ENCODE measurements at places on chromosomes 7 and 10. TPM values are rescaled to one million over a fixed set of nuclear protein-coding genes. Genes with fewer than 3 reads are reported as not detected.

DNA sequence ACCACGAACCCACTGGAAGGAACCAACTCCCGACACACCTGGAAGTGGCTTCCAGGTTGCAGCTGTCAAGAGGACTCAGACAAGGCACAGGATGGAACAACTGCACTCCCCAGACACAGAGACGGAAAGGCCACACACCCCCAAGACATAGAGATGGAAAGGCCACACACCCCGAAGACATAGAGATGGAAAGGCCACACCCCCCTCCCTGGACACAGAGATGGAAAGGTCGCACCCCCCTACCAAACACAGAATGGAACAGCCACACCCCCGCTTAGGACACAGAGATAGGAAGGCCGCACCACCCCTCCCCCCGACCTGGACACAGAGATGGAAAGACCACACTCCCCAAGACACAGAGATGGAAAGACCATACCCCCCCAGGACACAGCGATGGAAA lies 7.6 kb downstream of the ZNF511 start:
- H3K4me1 ChIP-seq = no peaks in the 10 kb centered on the region
- no peaks in the 10 kb centered on the region for H3K27me3 ChIP-seq
- peaks cover 7% of the 10 kb centered on the region for H3K36me3 ChIP-seq
- H3K4me3 ChIP-seq = no peak overlapping the region

GRCh38 chr10:29784175-29784773 lies 149.5 kb upstream of the SVIL start:
- no peaks in the 10 kb centered on the region for H3K27me3 ChIP-seq
- DNase-seq = peak; percentile 96
- no peak overlapping the region for H3K4me3 ChIP-seq

The MOSPD3 gene
- total RNA-seq = 5.1 TPM

The LRRD1 gene
- total RNA-seq = 0.29 TPM

The MMD2 gene
- total RNA-seq = not detected

The GLUD1 gene
- 221 TPM for total RNA-seq

DNA sequence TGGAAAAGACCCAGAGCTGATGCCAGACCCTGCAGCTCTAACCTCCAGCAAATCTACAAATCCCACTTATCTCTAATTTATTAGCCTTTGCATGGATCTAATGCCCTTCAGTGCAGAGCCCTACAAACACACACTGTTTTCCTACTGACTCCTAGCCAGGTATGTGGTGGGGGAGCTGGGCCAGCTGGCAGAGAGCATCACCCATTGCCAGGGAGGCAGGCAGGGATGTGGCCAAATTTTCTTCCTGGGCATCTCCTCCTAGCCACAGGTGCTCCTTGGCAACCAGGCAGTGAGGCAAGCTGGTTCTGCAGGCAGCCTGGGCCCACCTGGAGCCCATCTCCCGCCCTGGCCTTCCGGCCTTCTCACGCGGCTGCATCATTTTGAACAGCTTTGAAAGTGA lies 55.9 kb upstream of the EMX2 start:
- H3K27me3 ChIP-seq = peaks cover 5% of the 10 kb centered on the region
- H3K4me3 ChIP-seq = no peak overlapping the region
- no peaks in the 10 kb centered on the region for H3K4me1 ChIP-seq

- H3K4me3 ChIP-seq = no peak overlapping the region
- H3K27ac ChIP-seq = no peak overlapping the region
- no peaks in the 10 kb centered on the region for H3K36me3 ChIP-seq
- no peaks in the 10 kb centered on the region for H3K27me3 ChIP-seq
- no peaks in the 10 kb centered on the region for H3K4me1 ChIP-seq
These were observed 119.3 kb upstream of the MDFIC start for GRCh38 chr7:114802632-114803031.

- no peaks in the 10 kb centered on the region for H3K36me3 ChIP-seq
- H3K4me3 ChIP-seq = no peak overlapping the region
- no peaks in the 10 kb centered on the region for H3K27me3 ChIP-seq
- H3K4me1 ChIP-seq = peaks cover 5% of the 10 kb centered on the region
These were observed 26.4 kb downstream of the SLC16A9 start for GRCh38 chr10:59682986-59683937.

The CD36 gene
- 22.8 TPM for total RNA-seq

DNA sequence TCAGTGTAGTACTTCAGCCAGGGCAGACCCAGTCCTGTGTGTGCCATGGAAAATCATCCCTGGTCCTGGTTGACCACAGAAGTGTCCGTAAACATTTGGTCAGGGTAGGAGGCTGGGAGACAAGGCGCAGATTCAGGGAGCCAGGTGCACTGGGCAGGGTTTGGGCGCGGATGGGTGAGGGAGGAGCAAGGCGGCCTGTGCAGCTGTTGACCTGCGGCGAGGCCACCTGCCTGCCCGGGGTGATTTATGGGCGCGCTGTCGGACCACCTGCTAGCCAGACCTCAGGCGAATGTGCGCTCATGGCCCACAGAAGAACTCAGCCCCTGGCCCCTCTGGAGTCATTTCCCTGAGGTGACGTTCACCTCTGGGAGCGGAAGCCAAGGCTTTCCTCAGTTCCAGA lies 6.6 kb downstream of the SFRP5 start:
- H3K36me3 ChIP-seq = peaks cover 10% of the 10 kb centered on the region
- peak; percentile 59 for DNase-seq
- no peak overlapping the region for H3K27ac ChIP-seq
- no peak overlapping the region for H3K4me3 ChIP-seq

DNA sequence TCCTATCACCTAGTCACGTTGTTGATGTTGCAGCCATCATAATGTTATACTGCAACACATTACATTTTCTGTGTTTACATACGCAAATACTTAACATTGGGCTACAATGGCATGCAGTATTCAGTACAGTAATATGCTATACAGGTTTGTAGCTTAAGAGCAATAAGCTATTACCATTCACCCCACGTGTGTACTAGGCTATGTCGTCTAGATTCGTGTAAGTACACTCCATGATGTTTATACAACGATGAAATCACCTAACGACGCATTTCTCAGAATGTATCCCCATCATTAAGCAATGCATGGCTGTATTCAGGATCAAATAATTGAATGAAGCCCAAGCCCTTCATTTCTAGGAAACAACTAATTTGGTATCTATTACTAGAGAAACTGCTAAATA lies 43.4 kb upstream of the C1GALT1 start:
- DNase-seq = no peak
- no peaks in the 10 kb centered on the region for H3K36me3 ChIP-seq
- H3K27me3 ChIP-seq = no peaks in the 10 kb centered on the region

GRCh38 chr10:120833222-120833928 lies 17.8 kb upstream of the WDR11 start:
- H3K27ac ChIP-seq = no peak overlapping the region
- no peak overlapping the region for H3K4me3 ChIP-seq
- no peaks in the 10 kb centered on the region for H3K27me3 ChIP-seq

The SPDYE16 gene
- total RNA-seq = 0.36 TPM

- no peaks in the 10 kb centered on the region for H3K27me3 ChIP-seq
- no peaks in the 10 kb centered on the region for H3K36me3 ChIP-seq
- H3K27ac ChIP-seq = peak overlapping the region; percentile 7
- no peak overlapping the region for H3K4me3 ChIP-seq
- DNase-seq = peak; percentile 49
- H3K4me1 ChIP-seq = peaks cover 9% of the 10 kb centered on the region
These were observed 143.1 kb downstream of the GNAI1 start for GRCh38 chr7:80277434-80278427.

DNA sequence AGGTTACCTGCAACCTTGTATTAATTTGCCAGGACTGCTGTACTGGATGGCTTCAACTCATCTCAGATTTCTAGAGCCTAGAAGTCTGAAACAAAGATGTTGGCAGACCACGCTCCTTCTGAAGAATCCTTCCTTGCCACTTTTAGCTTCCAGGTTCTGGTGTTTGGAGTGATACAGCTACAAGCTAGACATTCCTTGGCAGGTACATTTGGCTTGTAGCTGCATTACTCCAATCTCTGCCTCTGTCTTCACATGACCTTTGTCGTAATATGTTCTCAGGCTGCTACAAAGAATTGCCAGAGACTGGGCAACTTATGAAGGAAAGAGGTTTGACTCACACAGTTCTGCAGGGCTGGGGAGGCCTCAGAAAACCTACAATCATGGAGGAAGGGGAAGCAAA lies 146.3 kb downstream of the GALNT17 start:
- H3K4me3 ChIP-seq = no peak overlapping the region
- H3K4me1 ChIP-seq = no peaks in the 10 kb centered on the region
- no peaks in the 10 kb centered on the region for H3K36me3 ChIP-seq
- H3K27ac ChIP-seq = no peak overlapping the region

The CWF19L1 gene
- total RNA-seq = 26.1 TPM

The RET gene
- total RNA-seq = under 0.01 TPM

DNA sequence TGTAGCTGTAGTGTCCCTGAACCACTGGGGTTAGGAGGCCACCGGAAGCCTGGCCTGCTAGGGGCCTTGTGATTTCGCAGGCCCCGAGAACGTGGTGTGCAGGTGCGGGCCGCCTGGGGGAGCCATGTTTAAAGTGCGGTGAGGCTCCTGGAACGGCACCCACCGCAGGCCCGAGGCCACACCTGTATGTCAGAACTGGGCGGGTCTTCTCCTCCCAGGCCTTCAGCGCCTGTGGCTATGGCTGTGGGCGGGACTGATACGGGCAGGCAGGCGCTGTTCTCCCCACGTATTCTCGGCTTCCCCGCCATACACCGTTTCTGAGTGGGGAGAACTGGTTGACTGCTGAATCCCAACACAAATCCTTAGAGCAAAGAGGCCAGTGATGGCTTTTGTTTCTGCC lies 74.8 kb downstream of the DNAJB6 start:
- peak overlapping the region; percentile 70 for H3K27ac ChIP-seq
- H3K36me3 ChIP-seq = peaks cover 7% of the 10 kb centered on the region
- peaks cover 12% of the 10 kb centered on the region for H3K4me1 ChIP-seq
- no peaks in the 10 kb centered on the region for H3K27me3 ChIP-seq
- no peak overlapping the region for H3K4me3 ChIP-seq

DNA sequence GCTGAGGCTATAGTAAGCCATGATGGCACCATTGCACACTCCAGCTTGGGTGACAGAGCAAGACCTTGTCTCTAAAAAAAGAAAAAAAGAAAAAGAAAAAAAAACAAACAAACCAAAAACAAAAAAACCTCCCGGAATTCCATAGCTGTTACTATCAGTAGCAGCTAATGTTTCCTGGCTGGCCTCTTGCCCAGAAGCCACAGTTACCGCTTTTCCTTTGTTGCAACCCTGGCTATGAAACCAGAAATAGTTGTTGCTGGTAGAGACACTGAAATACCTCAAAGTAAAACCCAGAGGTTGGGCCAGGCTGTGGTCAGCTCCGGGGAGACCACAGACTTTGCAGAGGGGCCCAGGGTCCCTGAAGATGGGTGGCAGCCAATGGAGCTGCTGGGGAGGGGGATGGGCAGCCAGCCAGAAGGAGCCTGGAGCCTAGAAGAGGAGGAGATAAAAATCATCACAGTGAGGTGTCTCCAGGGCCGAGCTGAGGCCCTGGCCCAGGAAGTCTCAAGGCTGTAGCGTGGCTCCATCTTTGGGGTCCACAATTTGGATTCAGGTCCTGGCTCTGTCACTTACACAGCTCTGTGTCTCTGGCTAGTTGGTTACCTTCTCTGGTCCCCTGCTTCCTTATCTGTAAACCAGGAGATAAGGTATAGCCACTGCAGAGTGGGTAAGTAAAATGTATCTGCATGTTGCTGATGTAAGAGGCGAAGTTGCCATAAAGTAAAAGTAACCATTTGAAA lies 3.4 kb upstream of the CHST12 start:
- no peaks in the 10 kb centered on the region for H3K27me3 ChIP-seq
- peak overlapping the region; percentile 72 for H3K27ac ChIP-seq
- peaks cover 18% of the 10 kb centered on the region for H3K4me1 ChIP-seq
- peak overlapping the region; percentile 3 for H3K4me3 ChIP-seq
- peak; percentile 97 for DNase-seq
- H3K36me3 ChIP-seq = no peaks in the 10 kb centered on the region

The GPR26 gene
- total RNA-seq = not detected

GRCh38 chr10:30742471-30742870 lies 112.9 kb upstream of the LYZL2 start:
- no peak for DNase-seq
- no peaks in the 10 kb centered on the region for H3K36me3 ChIP-seq
- no peak overlapping the region for H3K27ac ChIP-seq
- H3K27me3 ChIP-seq = no peaks in the 10 kb centered on the region

DNA sequence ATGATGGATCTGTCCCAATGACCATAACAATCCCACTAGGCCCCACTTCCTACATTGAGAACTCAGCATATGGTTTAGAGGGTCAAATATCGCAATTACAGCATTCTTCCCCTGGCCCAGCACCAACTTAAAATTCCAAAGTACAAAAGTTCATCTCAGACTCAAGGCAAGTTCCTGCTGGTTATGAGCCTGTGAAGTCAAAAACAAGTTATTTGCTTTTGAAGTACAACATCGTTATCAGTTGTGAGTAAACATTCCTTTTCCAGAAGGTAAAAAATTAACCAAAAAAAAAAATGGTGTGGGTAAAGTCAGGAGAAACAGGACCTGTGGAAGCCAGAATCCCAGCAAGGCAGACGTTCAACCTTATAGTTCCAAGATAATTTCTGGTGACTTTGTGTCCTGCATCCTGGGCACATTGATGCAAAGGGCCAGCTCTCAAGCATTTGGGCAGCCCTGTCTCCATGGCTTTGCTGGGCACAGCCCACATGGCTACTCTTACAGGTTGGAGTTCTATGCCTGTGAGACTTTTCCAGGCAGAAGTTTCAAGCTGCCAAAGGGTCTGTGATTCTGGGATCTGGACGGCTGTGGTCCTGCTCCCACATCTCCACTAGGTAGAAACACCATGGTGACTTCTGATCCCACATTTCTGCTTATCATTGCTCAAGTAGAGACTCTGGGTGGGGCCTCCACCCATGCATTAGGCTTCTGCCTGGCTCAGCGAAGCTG lies 37.5 kb downstream of the AKR1C8 start:
- H3K4me1 ChIP-seq = no peaks in the 10 kb centered on the region
- H3K36me3 ChIP-seq = no peaks in the 10 kb centered on the region
- no peak overlapping the region for H3K4me3 ChIP-seq
- H3K27ac ChIP-seq = no peak overlapping the region

GRCh38 chr7:74481458-74482196 lies 27.9 kb downstream of the GTF2IRD1 start:
- peak overlapping the region; percentile 99 for H3K27ac ChIP-seq
- no peaks in the 10 kb centered on the region for H3K27me3 ChIP-seq
- H3K4me3 ChIP-seq = peak overlapping the region; percentile 63
- peaks cover 84% of the 10 kb centered on the region for H3K4me1 ChIP-seq

- peaks cover 67% of the 10 kb centered on the region for H3K36me3 ChIP-seq
- no peak overlapping the region for H3K27ac ChIP-seq
- H3K27me3 ChIP-seq = no peaks in the 10 kb centered on the region
- no peak overlapping the region for H3K4me3 ChIP-seq
- no peak for DNase-seq
These were observed 17.5 kb downstream of the ZCCHC24 start for GRCh38 chr10:79427965-79428364.

The NAPEPLD gene
- total RNA-seq = 8.5 TPM

GRCh38 chr7:70539617-70540016 lies 592.3 kb upstream of the GALNT17 start:
- H3K4me3 ChIP-seq = no peak overlapping the region
- H3K27ac ChIP-seq = no peak overlapping the region
- H3K36me3 ChIP-seq = no peaks in the 10 kb centered on the region
- no peaks in the 10 kb centered on the region for H3K4me1 ChIP-seq
- DNase-seq = no peak

DNA sequence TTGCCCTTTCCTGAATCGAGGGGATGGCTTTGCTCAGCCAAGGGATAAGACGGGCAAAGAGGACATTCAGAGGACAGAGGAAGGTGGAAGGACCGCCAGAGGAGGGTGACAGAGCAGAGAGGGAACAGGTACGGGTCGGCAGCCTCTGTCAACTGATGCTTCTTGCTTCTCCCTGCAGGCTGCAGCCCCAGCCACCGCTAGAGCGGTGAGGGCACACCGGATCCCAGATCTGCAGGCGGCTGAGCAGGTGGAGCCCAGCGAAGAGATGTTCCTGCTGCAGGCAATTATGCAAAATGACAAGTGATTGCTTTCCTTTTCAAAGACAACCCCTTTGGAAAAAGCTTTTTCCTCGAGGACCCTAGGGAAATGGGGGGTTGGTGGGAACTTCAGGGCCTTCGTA lies 181.9 kb upstream of the ANKRD30A start:
- DNase-seq = no peak
- H3K27me3 ChIP-seq = no peaks in the 10 kb centered on the region
- no peak overlapping the region for H3K27ac ChIP-seq
- H3K4me1 ChIP-seq = no peaks in the 10 kb centered on the region

The UCMA gene
- total RNA-seq = not detected

All from osteoblast (primary cell).